ENCODE measurements at places on chromosomes 4 and X. TPM values are rescaled to one million over a fixed set of nuclear protein-coding genes. Genes with fewer than 3 reads are reported as not detected.

The FGFBP1 gene
- not detected for total RNA-seq

The PNCK gene
- 0.35 TPM for total RNA-seq

The SLC6A14 gene
- total RNA-seq = not detected

The SLC7A11 gene
- total RNA-seq = 16.2 TPM

The TMEM31 gene
- not detected for total RNA-seq

The KLB gene
- total RNA-seq = not detected

The TMEM128 gene
- 17.3 TPM for total RNA-seq

The GPR50 gene
- total RNA-seq = not detected
